A549 treated with GW870086 at 1 μM for 4 hours (cell line): ENCODE measurements at places on chromosomes 12 and 14. TPM values are rescaled to one million over a fixed set of nuclear protein-coding genes. Genes with fewer than 3 reads are reported as not detected.

NKX2-1 gene
- 0.05 to 0.10 TPM in 2 of 5 replicates, not detected in the others for total RNA-seq

PTMS gene
- total RNA-seq: 593 to 907 TPM (median 774 TPM) in 5 replicates

TRPV4 gene
- 0.09 to 0.15 TPM (median 0.11 TPM) in 4 of 5 replicates, not detected in the other for total RNA-seq

DENND5B gene
- 10.0 to 14.7 TPM (median 13.2 TPM) in 5 replicates for total RNA-seq

LBHD2 gene
- total RNA-seq: not detected in 5 replicates

RGS6 gene
- total RNA-seq: not detected in 5 replicates

NFATC4 gene
- 0.06 to 0.47 TPM (median 0.31 TPM) in 3 of 5 replicates, not detected in the others for total RNA-seq

GPD1 gene
- 0.11 to 0.35 TPM (median 0.19 TPM) in 5 replicates for total RNA-seq

SAMD15 gene
- 1.5 to 2.0 TPM (median 1.7 TPM) in 5 replicates for total RNA-seq

CCDC198 gene
- 1.9 to 3.0 TPM (median 2.7 TPM) in 5 replicates for total RNA-seq

ADAMTS20 gene
- total RNA-seq: not detected in 5 replicates

SLC10A1 gene
- total RNA-seq: not detected in 5 replicates

RIMBP2 gene
- total RNA-seq: not detected in 5 replicates

SMARCD1 gene
- total RNA-seq: 64.2 to 81.3 TPM (median 67.8 TPM) in 5 replicates

ANKRD33 gene
- total RNA-seq: not detected in 5 replicates

NRIP2 gene
- not detected in 5 replicates for total RNA-seq

SLCO1A2 gene
- 0.29 TPM in 1 of 5 replicates, not detected in the others for total RNA-seq

PMEL gene
- 0.68 to 1.4 TPM (median 0.88 TPM) in 5 replicates for total RNA-seq

AJUBA gene
- total RNA-seq: 29.2 to 36.9 TPM (median 32.6 TPM) in 5 replicates

CABP1 gene
- total RNA-seq: 0.15 to 0.46 TPM (median 0.21 TPM) in 5 replicates

CD163L1 gene
- 0.17 to 0.74 TPM (median 0.33 TPM) in 5 replicates for total RNA-seq

DNM1L gene
- total RNA-seq: 44.2 to 61.1 TPM (median 55.7 TPM) in 5 replicates

PLBD1 gene
- 3.8 to 6.3 TPM (median 5.6 TPM) in 5 replicates for total RNA-seq

MYF5 gene
- not detected in 5 replicates for total RNA-seq

MGP gene
- not detected in 5 replicates for total RNA-seq

CLEC7A gene
- not detected in 5 replicates for total RNA-seq

MYL6B gene
- 72.9 to 93.3 TPM (median 80.4 TPM) in 5 replicates for total RNA-seq

GPR65 gene
- total RNA-seq: not detected in 5 replicates

CPNE6 gene
- 0.06 to 0.16 TPM (median 0.15 TPM) in 3 of 5 replicates, not detected in the others for total RNA-seq

RND1 gene
- 4.3 to 9.8 TPM (median 8.0 TPM) in 5 replicates for total RNA-seq
